ENCODE measurements at places on chromosomes 6 and 20.

DNA sequence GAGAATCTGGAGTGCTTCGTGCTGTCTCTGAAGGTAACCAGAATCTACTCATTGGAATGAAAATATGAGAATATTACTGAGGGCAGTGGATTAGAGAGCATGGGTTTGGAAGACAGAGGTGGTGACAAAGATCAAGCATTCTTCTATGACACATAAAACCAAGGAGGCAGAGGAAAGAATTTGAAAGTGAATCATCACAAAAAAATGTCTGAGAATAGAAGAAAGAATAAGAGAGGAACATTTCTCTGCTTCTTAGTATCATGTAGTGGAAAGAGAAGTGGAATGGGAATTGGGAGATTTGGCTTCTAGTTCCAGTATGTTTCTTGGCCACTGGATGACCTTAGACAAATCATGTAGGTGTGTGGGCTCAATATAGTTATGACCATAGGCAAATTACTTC, 474.0 kb downstream of the TFAP2B start:
- DNase-seq = no peak

- no peak for DNase-seq
Measured at GRCh38 chr20:16732506-16733152, 2.8 kb downstream of the SNRPB2 start.

DNA sequence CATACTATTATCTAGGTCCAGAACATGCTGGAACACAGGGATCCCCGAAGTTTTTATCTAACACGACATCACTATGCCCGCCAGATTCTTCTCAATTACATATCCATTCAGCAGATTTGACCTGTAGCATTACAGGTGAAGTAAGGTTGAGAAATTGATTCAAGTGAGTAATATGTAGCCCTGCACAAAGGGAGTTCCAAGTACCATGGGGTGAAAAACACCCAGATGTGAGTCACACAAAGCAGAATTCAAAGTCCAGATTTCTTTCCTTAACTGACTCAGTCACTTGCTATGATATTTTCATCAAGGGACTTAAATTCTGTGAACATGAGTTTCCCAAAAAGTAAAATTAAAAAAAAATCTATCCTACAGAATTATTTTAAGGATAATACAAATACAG, 655.4 kb upstream of the PTCHD4 start:
- no peak for DNase-seq

DNA sequence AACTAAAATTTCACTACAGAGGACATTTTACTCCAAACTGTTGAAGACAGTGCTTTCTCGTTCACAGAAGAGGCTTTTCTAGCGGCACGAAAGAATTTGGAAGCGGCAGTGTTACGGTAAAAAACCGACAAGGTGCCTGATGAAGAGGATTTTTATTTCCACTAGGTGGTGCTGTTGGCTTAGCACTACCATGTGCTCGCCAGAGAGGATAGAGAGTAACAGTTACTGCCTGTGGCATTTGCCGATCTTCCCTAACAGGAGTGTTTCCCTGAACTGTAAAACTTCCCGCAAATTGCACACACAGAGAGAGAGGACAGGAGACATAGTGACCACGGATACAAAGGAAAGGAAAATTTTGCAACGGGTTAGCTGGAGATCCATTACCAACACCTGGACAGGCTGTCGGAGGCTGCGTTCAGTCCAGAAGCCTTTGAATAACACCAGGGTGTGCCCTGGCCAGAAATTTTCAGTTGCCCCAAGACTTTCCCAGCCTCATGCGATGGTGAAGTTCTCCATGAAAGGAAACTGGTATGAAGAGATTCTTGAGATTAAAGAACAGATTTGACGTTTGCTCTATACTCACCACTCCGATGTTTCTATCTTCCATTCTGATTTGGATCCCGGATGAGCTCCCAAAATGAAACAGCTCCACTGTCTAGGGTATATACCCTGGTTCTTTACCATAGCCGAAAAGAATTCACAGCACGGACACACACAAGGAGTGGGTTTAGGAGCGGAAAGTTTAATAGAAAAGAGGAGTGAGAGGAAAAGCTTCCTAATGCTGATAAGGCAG, 48.1 kb downstream of the HLA-DPB1 start:
- no peak for DNase-seq

- no peak for DNase-seq
Measured at GRCh38 chr6:87561017-87561416, 28.8 kb downstream of the RARS2 start.

DNA sequence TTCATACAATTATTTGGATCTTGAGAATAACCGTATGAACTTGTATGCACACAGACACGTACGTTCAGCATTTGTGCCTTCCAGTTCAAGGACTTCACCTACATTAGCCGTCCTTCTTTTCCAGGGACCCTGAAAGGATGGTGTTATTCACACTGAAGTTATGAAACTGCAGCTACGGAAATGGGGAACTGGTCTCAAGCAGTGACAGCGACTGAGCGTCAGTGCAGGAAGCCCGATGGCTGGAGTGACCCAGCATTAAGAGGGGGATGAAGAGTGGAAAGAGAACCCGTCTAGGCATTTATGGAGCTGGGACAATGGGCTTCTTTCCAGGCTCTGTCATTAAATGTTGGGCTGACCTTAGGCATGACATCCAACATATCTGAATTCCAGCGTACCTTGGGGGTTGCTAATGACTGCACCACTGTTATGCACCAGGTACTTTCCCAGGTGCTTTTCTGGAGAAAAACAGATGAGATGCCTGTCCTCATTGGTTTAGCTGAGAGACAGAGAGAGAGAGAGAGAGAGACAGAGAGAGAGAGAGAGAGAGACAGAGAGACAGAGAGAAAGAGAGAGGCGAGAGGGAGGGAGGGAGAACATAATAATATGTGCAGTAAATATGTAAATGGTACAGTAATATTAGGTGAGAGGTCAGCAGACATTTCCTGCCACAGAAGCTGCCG, 204.7 kb upstream of the EXOC2 start:
- no peak for DNase-seq
